ENCODE measurements at places on chromosomes 12 and 14. TPM values are rescaled to one million over a fixed set of nuclear protein-coding genes. Genes with fewer than 3 reads are reported as not detected.

- no peak for DNase-seq
Measured at GRCh38 chr12:31363416-31363809, 37.5 kb upstream of the SINHCAF start.

- DNase-seq = no peak
Measured at GRCh38 chr12:69404851-69405565, 45.5 kb downstream of the YEATS4 start.

DNA sequence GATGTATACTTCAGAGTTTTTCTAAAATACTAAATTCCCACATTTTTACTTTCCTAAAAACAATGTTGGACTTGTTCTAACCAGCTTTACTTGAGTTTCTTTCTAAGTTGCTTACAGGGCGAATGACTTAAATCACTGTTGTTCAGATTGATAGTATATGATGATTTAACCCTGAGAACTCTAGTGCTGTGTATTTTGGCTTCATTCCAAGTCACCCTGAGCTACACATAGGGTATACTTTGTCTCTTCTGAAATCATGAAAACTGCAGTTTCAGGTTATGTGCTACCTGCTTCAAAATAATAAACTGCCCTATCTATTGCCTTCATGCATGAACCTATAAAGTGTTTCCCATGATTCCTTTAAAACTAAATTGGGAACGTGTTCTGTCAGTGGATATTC is 162.5 kb upstream of the PDE3A start:
- no peak for DNase-seq

GRCh38 chr12:98645572-98646067 is 530 bp downstream of the APAF1 start:
- DNase-seq = no peak

DNA sequence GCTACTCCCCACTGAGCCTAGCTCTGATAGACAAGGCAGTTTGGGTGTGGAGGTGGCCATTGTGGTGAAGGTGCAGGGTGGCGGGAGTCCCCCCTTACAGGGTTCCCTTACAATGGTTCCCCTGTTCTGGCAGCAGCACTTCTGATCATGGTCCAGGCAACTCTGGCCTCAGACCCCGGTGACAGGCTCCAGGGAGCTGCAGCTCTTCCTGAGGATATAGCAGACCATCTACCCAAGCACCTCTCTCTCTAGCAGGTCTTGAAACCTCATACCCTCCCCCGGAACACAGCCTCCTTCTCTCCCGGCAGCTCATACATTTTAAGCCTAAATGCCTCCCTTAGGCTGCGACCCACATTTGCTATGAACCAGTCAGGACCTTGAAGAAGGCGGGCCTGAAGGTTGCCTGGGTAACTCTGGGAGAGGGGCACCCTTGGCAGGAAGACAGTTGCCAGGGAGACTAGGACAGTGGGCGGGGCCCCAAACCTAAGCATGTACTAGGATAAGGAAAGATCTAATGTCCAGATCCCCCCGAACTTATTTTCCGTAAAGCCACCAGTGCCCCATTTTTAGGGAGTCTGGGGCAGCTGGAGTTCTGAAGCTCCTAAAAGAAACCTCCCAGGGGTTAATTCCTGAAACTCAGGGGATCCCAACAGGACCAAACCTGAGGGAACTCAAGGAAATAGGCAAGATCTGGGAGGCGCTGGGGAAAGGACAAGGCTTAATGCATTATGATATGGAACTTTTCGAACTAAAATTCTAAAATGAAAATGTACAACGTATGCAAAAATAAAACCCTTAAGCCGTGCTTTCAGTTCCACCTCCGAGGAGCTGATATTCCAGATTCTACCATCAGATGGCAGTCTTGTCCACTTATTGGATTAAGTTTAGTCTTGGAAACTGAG is 4.5 kb upstream of the GDF11 start:
- peak; percentile 85 for DNase-seq

CINP gene
- total RNA-seq = 26.1 TPM

DNA sequence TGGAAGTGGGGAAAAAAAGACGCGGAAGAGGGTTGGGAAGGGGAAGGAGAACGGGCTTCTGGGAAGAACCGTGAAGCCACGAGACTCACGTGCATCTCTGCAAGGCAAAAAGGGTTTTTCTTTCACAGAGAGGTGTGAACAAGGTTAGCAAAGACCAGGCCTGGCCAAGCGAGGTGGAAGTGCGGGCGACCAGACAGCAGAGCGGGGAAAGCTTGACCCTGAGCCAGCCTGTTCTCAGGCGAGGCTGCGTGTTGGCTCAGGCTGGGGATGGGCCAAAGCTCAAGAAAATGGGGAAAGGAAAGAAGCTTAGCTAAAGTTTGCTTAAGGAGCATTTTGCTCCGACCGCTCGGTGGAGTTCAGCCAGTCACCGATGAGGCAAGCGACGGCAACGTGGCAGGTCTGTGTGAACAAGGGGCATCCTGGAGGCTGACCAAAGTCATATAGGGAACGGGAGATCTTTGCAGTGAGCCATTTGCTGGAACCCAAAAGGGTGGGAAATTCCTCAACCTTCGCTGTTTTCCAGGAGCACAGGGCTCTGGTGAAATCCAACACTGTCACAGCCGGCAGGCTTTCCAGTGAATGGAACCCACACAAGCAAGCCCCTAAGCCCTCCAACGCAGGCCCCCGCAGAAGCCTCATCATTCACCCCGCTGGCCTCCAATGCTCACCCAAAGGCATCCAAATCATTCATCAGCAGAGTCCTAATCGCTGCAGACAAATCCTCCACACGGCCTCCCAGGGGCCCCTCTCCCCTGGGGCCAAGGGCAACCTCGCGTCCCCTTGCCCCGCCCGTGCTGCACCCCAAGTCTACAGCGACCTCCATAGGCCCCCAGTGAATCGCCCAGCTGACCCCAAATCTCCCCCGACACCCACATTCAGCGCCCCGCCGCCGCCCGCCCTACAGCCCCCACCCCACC is 754 bp downstream of the ZNF605 start:
- peak; percentile 8 for DNase-seq

GSC gene
- total RNA-seq = not detected

DDHD1 gene
- total RNA-seq = 4.1 TPM

DNA sequence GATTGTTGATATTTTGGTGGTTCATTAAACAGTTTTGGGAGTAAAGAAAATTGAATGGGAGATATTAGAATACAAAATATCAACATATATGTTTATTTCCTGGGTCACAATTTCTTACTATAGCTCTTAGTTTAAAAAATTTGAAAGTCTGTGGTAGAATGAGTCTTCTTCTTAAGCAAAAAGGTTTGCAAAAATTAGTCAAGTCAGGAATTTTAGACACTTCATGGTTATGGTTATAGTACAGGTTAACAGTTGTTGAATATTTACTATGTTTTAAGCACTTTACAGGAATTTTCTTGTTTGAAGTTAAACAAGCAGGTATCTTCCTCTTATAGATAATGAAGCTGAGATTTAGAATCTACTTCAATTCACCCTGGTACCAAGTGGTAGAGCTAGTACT is 56.8 kb downstream of the USP15 start:
- DNase-seq = no peak

GRCh38 chr12:43665091-43665490 is 93.5 kb downstream of the PUS7L start:
- DNase-seq = no peak

CRIP2 gene
- 67.4 TPM for total RNA-seq

GRCh38 chr12:56572288-56572687 is 50.7 kb downstream of the RBMS2 start:
- no peak for DNase-seq

IFI27 gene
- total RNA-seq = 3.8 TPM

DNA sequence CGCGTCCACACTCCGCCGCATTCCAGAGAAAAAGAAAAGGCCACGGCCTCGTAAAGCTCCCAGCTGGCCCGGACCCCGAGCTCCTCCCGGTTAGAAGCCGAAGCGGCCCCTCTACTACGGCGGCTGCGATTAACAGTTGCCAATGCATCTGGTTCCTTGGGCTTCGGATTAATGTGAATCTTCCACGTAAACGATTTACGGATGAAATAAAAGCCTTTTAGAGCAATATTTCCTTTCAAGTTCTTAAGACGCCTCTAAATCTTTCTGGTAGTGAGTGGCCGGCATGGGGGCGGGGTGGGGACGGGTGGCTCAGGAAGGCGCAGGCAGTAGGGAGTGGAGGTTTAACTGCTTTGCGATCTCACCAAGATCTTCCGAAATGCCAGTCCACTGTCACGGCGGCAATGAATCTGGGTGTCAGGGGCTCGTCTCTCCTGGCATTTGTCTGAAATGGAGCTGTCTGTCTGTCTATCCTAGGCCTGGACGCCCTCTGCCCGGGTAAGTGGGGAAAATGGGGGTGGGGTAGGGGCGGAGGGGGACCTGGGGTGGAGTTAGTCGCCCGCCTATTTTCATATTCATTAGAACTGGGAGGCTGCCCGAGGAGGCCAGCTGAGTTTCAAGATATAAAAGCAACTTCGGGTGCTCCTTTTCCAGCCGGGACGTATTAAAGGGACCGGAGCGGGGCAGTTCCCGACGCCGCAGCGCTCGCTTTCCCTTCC is 413 bp upstream of the ALX1 start:
- DNase-seq = peak; percentile 45

DNA sequence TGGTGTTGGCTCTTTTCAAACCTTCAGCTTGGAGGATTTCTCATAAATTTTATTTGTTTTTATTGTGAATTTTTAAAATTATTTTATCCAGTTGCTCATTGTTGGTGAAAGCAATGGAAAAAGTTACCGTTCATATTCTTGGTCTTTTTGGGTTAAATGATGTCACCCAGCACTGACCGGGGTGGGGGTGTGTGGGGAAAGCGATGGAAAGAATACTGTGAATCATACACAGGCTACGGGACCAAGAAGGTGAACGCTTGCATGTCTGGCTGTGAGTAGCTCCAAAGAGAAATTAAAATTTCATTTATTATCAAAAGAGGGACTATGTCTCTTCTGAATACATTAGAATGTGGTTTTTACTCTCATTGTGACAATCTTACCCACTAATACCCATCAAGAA is 430.1 kb downstream of the AEBP2 start:
- DNase-seq = no peak

NRXN3 gene
- 2.3 TPM for total RNA-seq

DNA sequence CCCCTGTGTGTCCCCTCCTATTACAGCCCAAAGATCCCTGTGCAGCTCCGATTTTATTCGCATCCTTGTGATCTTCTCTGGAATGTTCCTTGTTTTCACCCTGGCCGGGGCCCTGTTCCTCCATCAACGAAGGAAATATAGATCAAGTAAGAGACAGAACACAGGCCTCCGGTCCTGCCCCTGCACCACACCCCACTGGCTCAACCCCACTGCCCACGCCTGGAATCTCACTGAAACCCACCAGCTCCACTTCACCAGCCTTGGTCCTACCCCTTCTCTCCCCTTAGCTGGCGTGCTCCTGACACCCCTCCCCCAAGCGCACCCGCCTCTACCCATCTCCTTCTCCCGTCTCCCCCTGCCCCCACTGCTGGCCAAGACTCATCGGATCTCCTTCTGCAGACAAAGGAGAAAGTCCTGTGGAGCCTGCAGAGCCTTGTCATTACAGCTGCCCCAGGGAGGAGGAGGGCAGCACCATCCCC is 934 bp upstream of the TAPBPL start:
- no peak for DNase-seq

- peak; percentile 63 for DNase-seq
Measured at GRCh38 chr12:92649511-92650227, 53.1 kb upstream of the PLEKHG7 start.

DNA sequence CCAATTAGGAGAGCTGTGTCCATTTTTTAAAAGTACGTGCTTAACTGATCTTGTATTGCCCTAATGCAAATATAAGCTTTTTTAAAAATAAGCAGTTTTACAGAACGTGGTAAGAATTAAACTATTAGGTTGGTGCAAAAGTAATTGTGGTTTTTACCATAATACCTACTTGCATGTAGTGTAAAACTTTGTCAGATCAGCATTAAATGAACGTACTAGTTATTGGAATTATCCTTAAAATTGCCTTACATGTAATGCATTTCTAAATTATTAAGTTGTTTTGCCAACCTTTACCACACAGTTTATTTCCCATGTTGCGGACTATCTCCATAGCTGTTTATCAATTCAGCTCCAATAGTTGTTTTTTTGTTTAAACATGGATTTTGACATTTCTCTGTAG is 10.9 kb downstream of the CAND1 start:
- no peak for DNase-seq

DNA sequence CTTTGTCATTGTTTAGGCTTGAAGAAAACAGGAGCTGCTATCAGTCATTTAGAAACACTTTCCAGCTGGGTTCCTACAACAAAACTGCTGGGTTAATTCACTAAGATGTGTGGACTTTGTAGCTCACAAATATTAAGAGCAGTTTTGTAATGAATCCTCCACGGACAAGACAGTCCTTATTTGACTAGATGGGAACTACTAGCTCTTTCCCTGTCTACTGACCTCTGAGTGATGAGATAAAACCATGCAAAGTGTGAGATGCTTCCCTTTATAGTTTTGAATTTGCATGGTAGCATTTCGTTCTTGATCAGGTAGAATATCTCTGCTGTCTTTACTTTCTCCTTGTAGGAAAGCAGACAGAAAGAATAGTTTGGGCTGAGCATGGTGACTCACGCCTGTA is 72.9 kb upstream of the STXBP6 start:
- DNase-seq = no peak

DNA sequence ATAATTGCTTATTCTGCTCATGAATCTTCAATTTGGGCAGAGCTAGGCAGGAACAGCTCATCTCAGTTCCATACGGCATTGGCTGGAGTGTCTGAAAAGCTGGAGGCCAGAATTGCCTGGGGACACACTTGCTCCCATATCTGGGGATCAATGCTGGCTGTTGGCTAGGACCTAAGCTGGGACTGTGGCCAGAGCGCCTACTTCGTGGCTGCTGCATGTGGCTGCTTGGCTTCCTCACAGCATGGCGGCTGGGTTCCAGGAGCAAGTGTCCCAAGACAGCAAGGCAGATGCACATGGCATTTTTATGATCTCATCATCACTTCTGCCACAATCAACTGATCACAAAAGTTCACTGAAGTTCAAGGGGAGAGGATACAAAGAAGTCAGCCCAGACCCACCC is 200.2 kb downstream of the TTC8 start:
- no peak for DNase-seq

- peak; percentile 69 for DNase-seq
Measured at GRCh38 chr12:122064025-122064777, 14.4 kb upstream of the MLXIP start.

PLA2G1B gene
- not detected for total RNA-seq

DNA sequence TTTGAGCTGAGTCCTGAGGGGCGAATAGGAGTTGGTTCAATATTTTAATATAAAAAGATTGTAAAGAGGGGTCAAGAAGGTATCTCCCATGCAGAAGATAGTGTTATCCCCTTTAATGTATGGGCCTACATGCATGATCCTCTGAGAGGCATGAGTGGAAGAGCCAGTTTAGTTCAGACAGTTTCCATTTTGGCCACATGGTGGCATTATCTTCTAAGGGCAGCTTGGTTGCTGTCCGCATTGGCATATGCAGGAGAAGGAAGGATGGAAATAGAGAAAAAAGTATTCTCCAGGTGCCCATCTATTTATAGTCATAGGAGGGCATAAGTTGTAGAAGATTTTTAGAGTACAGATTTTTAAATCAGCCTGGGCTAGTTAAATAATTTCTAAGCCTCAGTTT is 5.4 kb downstream of the SAMD4A start:
- peak; percentile 45 for DNase-seq

APOLD1 gene
- total RNA-seq = 5.2 TPM

DNA sequence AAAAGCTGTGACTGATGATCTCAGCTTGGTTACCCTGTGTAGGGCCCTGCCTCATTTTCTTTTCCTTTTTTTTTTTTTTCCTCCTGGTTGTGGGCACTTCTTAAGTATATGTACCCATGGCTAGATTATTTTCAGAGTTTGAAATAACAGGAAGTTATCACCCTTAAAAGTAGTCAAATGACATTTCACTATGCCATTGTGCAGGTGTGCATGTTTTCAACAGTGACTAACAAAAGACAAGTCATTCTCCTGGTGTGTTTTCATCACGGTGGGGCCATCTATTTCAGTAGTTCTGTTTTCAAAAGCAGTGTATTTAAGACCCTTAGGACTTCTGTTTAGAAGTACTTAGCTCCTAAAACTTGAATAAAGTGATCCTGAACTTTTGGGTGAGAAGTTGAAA is 15.0 kb downstream of the GABARAPL1 start:
- no peak for DNase-seq
